ENCODE measurements at places on chromosomes 12 and 14.

GRCh38 chr12:110042264-110042663, 6.1 kb downstream of the C12orf76 start:
- DNase-seq = no peak

- DNase-seq = no peak
These were observed 7.0 kb downstream of the NACA start for GRCh38 chr12:56718149-56718548.

DNA sequence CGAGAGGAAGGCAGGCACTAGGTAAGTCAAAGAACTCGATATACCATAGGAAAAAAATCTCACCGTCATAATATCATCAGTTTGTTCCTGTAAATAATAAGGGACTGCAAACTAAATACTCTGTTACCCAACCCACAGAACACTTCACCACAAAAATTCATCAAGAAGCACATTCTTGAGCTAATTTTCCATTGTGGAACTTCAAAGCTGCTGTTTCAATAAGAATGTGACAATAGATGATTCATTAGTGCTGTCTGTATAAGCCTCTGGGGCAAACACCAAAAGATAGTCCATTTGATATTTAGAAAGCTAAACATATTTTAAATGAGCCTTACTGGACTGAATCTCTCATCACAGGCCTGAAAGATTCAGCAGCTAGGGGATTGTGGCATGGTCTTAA, 219.4 kb downstream of the KSR2 start:
- no peak for DNase-seq

- no peak for DNase-seq
These were observed 103.0 kb downstream of the CRADD start for GRCh38 chr12:93780101-93780641.

GRCh38 chr12:52285172-52285745, 6.1 kb downstream of the KRT81 start:
- no peak for DNase-seq

DNA sequence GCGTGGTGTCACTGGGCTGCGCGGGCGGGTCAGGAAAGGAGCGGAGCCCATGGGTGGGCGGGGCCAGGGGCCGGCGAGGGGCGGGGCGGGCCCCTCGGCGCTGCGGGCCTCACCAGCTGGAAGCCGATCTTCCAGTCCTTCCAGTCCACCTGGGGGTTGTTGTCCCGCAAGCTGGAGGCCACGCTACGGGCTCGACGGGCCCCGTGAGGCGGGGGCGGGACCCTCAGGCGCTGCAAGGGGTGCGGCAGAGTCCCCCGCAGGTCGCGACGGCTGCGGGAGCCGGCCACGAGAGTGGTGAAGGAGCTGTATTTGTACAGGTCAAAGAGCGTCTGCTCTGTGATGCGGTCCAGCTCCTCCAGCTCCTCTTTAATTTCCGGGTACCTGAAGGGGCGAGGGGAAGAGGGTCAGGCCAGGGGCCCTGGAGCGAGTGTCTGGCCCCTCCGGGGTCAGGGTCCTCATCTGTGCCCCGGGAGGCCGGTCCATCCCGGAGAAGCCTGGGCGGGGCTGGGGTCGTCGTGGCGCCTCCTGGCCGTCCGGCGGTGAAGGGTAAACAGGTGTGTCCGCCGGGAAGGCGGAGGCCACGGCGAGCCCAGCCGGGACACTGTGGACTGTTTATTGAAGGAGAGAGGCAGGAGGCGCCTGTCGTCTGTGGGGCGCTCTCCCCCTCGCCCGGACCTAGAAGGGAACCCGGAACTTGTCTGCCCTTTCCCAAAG, 11.9 kb downstream of the SCNN1A start:
- DNase-seq = no peak

DNA sequence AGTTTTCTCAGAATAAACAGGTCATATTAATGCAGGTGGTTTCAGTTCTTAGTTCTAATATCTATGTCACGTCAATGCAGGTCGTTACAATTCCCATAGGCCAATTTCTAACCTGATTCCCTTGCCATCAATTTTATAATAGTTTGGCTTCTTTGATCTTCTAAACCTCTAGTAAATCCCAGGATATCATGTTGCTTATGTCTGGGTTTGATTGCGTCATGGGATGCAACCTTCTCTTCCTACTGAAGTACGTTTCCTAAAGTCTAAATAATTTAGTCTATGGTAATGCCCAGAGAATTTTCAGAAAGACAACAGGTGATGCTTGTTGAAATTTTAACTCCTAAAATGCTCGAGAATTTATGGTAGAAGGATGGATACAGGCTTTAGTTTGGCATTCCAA, 19.2 kb downstream of the TAS2R7 start:
- DNase-seq = no peak

GRCh38 chr12:129949651-129950050, 45.8 kb upstream of the TMEM132D start:
- no peak for DNase-seq

- no peak for DNase-seq
These were observed 150.4 kb upstream of the FAR2 start for GRCh38 chr12:28998662-28999120.

DNA sequence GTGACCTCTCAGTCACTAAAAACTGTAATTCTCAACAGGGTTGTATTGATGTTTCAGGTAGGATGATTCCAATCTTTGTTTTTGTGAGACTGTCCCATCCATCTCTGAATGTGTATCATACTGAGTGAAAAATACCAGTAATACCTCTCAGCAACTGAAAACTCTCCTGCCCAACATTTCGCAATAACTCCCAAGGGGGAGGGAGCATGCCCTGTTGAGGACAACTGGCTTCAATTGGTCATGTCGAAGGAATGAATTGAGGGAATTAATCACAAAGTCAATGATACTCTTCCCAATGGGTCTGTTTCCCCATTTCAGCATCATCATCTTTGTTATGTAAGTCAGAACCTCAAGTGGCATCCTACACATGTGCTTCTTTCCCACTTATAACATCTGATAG, 102.4 kb upstream of the E2F7 start:
- no peak for DNase-seq

DNA sequence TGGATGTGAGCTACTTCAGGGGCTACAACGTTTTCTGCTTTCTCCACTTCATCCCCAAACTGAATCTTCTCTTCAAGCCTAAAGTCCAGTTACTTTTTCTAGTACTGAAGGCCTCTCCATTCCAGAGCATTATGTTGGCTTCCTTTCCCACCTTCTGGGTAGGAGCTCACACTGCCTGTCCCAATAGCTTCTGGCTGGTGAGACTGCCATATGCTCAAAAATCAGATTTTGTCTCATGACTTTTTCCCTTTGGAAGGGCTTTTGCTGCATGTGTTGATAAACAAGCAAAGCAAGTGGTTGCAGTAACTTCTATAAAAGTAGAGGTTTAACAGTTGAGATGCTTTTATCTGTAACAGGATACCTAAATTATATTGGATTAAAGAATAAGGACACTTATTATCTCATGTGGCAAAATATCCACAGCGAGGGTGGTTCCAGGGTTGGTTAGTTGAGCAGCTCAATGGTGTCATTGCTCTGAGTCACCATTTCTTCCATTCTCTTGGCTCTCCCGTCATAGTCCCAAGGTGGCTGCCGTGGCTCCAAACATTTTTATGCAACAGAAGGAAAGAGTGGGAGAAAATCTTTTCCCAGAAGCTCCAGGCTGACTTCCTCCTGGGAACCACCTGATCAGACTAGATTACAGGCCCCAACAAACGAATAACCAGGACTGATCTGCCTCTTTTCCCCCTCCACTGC, 15.1 kb upstream of the PPFIBP1 start:
- no peak for DNase-seq

DNA sequence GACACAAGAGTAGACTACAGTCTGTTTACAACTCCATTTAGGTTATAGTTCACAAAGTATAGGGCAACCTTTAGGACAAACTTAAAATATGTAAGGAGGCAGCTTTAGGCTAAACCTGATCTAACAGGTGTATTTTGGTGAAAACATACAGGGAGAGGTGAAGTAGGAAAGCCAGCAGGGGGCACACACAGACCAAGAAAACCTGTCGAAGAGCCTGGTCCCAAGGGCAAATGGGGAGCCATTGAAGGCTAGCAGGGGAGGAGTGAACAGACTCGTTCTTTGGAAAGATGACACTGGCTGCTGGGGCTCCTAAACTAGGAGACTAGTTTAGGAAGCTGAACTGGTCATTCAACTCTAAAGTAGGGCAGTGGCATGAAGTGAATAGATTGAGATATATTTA, 138.8 kb upstream of the WSCD2 start:
- no peak for DNase-seq

GRCh38 chr14:80212023-80212397, 706 bp upstream of the DIO2 start:
- DNase-seq = no peak

Data from urinary bladder (tissue), 4 donors.